ENCODE measurements at places on chromosomes 2 and 18.

GRCh38 chr2:99939135-99939534 is 203.3 kb downstream of the AFF3 start:
- H3K27me3 ChIP-seq, result no peaks in the 10 kb centered on the region
- no peak overlapping the region for H3K27ac ChIP-seq
- DNase-seq, result peak; percentile 5

DNA sequence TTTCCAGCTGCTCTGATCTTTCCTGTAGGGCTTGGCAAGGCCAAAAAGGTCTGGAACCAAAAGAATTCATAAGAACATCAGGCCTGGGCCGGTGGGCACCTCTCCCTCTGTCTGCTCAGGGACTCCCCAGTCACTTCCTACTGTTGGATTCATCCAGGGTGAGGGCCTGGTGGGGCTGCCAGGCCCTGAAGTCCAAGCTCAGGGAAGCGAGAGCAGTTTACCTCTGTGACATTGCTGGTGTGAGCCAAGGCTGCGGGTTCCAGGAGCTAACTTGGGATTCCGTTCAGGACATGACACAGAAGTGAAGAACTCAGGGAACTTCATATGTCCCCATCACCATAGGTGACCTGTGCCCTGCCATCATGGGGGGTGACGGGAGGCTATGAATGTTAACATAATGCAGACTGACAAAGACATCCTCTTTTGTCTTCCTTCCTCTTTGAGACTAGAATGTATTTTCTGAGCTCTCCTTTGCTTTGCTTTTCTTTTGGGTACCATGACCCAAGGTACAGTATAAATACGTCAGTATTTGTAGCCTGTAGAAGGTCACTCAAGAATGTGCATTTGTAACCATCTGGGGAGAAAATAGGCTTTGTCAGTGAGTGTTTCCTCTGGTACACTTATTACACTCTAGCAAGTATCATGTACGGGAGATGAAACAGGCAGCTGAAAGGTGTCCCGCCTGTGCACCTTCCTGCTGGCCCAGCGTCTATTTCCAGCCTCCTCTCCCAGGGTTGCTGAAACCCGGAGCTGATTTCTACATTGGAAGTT is 130.5 kb upstream of the SLC1A4 start:
- H3K4me3 ChIP-seq, result no peak overlapping the region
- DNase-seq, result no peak
- H3K36me3 ChIP-seq, result no peaks in the 10 kb centered on the region
- H3K4me1 ChIP-seq, result peaks cover 11% of the 10 kb centered on the region

DNA sequence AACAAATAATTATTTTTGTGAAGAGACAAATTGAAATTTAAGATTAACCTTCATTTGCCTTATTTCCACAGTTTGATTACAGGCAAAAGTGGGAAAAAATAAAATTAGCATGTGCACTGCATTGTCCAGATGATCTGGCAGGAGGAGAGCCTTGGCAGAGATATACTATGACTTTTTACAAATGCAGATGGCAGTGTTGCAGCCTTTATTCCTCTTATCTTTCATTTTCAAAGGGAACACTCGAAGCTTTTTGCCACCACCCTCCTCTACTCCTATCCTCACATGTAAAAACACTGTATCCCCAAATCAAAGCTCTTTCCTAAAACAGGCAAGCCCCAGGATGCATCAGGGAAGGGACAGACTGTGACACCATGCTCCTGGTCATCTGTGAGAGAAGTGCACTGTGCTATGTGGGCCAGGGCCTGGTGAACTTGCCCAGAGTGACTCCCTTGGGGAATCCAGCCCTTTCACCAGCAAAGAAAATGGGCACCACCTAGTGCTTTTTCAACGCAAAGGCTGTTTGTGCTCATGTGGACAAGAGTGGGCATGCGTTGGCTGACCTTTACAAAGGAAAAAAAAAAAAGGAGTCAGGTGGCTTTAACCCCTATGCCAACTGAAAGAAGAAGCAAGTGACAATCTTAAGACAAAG is 74.7 kb upstream of the ETAA1 start:
- peaks cover 6% of the 10 kb centered on the region for H3K4me1 ChIP-seq
- DNase-seq, result peak; percentile 76
- H3K27me3 ChIP-seq, result no peaks in the 10 kb centered on the region
- H3K27ac ChIP-seq, result peak overlapping the region; percentile 57

DNA sequence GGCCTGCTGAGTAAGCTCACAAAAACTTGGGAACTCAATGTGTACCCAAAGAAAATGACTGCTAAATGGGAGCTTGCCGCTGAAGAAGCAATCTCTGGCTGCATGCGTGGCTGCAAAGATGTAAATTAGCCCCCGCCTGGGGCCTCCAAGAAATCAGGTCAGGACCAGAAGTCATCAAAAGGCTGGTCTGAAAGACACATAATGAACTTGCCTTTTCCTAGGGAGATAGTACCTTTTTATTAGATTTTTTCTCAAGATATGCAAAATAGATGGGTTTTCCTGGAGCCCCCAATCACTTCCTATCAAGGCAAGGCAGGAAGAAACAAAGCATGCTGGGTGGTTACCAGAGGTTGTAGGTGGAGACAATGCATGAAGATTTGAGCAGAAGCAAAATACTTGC is 38.9 kb downstream of the PDCL3 start:
- no peak overlapping the region for H3K4me3 ChIP-seq
- DNase-seq, result no peak
- no peak overlapping the region for H3K27ac ChIP-seq
- H3K27me3 ChIP-seq, result no peaks in the 10 kb centered on the region
- H3K4me1 ChIP-seq, result no peaks in the 10 kb centered on the region

DNA sequence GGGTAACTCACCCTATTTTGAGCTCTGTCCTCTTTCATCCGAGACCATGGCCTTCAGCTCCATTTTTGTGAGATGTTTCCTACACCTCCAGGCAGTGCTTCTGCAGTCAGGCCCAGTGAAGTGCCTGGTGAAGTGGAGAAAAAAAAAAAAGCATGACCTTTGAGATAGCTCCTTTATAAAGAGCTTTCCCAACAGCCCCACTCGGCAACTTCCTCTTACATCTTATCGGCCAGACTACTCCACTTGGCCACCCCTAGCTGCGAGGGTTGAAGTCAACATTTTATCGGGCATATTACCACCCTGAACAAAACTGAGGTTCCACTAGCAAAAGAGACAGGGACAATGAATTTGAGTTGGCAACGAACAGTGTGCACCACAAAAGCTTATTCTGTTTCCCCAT is 124.8 kb upstream of the RNF152 start:
- no peaks in the 10 kb centered on the region for H3K4me1 ChIP-seq
- no peak overlapping the region for H3K27ac ChIP-seq
- H3K36me3 ChIP-seq, result no peaks in the 10 kb centered on the region
- no peak overlapping the region for H3K4me3 ChIP-seq
- no peaks in the 10 kb centered on the region for H3K27me3 ChIP-seq
- DNase-seq, result no peak

GRCh38 chr2:120465989-120466703 is 120.2 kb downstream of the INHBB start:
- no peak overlapping the region for H3K27ac ChIP-seq
- H3K4me3 ChIP-seq, result no peak overlapping the region
- H3K4me1 ChIP-seq, result peaks cover 21% of the 10 kb centered on the region

DNA sequence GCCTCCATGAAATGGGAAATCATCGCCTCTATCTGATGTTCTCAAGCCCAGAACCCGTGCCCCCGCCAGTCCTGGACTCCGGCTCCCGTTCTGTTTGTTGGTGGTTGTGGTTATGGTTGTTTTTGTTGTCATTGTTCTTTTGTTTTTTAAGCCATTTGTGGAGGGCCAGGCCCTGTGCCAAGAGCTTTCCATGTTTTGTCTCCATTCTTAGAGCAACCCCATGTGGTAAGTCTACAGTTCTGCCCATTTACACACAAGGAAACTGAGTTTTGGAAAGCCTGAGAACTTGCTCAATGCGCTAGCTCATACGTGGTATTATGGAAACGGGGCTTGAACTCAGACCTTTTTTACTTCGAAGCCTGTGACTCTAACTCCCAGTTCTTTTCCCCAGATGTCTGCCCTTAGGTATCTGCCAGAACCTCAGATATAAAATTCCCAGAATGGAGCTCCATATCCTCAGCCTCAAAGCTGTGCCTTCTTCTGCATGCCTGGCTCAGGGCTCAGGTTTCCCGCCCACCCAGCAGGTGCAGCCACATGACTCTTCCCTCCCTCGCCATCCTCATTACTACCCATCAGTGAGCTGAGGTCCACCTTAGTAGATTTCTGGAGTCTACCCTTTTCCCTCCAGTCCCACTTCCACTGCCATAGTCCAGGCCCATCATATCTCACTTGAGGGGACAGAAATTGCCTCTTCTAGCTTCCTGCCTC is 194.1 kb downstream of the KLHL29 start:
- H3K4me1 ChIP-seq, result no peaks in the 10 kb centered on the region
- no peaks in the 10 kb centered on the region for H3K27me3 ChIP-seq
- H3K36me3 ChIP-seq, result peaks cover 6% of the 10 kb centered on the region
- H3K27ac ChIP-seq, result no peak overlapping the region
- no peak for DNase-seq

- no peak overlapping the region for H3K4me3 ChIP-seq
- no peak for DNase-seq
- peaks cover 29% of the 10 kb centered on the region for H3K4me1 ChIP-seq
- H3K27me3 ChIP-seq, result no peaks in the 10 kb centered on the region
- H3K36me3 ChIP-seq, result peaks cover 31% of the 10 kb centered on the region
Observed at GRCh38 chr2:238869293-238870124, 21.6 kb downstream of the TWIST2 start.

GRCh38 chr2:105834931-105835330 is 90.2 kb downstream of the NCK2 start:
- H3K27ac ChIP-seq, result no peak overlapping the region
- DNase-seq, result no peak
- no peaks in the 10 kb centered on the region for H3K4me1 ChIP-seq
- no peaks in the 10 kb centered on the region for H3K27me3 ChIP-seq
- no peak overlapping the region for H3K4me3 ChIP-seq
- no peaks in the 10 kb centered on the region for H3K36me3 ChIP-seq

DNA sequence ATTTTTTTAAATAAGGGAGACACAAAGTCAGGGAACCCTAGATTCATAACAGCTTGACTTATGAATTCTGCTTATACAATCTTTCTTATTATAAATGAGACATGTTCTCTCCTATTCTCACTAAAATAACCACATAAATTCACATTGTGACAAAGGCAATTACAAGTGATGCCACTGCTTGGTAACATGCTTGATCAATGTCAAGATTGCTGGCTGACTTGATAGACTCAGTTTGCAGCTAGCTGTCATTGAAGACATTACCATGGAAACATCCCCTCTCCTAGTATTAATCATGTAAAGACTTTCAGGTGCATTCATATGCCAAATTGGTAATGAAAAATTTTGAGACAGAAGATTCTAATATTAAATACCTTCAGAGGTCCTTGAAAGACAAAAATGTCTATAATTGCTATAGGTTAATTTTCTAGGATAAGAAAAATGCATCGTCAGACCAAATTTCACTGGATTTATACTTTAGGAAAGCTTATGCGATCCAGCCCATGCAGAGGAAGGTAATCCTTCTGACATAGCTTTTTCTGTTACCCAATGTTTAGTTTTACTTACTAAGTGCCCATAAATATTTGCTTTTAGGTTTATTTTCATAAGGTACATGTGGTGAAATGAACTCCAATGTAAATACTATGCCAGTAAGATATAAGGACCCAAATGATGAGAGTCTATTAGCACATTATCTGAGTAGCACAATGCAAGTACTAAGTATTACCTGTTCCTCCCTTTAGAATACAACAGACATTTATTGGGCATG is 32.6 kb upstream of the ENOSF1 start:
- DNase-seq, result no peak
- H3K4me1 ChIP-seq, result peaks cover 5% of the 10 kb centered on the region
- H3K27ac ChIP-seq, result no peak overlapping the region
- H3K4me3 ChIP-seq, result no peak overlapping the region

DNA sequence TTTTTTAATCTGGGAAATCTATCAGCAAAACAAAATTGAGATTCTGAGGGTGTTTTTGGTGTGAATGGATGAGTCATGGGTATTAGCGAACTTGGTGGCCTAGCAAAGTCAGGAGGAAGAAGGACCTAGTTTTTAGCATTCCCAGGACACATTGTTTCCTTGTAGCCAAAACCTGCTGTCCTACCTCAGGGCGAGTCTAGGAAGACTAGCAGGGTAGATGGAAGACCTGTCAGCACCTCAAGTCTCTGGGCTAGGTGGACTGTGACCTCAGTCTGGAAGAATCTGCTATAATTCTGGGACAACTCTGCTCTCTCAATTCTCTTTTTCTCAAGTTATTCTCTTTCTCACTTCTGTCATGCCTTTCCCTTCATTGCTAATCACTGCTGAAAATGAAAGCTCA is 1399.3 kb upstream of the LRRTM1 start:
- no peak overlapping the region for H3K27ac ChIP-seq
- peaks cover 9% of the 10 kb centered on the region for H3K4me1 ChIP-seq
- no peak overlapping the region for H3K4me3 ChIP-seq
- no peaks in the 10 kb centered on the region for H3K27me3 ChIP-seq
- DNase-seq, result no peak

- no peak overlapping the region for H3K4me3 ChIP-seq
- H3K4me1 ChIP-seq, result peaks cover 7% of the 10 kb centered on the region
- H3K27ac ChIP-seq, result peak overlapping the region; percentile 78
- H3K36me3 ChIP-seq, result peaks cover under 1% of the 10 kb centered on the region
- peaks cover 20% of the 10 kb centered on the region for H3K27me3 ChIP-seq
Observed at GRCh38 chr2:239881561-239882320, 143.4 kb downstream of the NDUFA10 start.

- peaks cover 27% of the 10 kb centered on the region for H3K4me1 ChIP-seq
- H3K4me3 ChIP-seq, result no peak overlapping the region
- no peak overlapping the region for H3K27ac ChIP-seq
- peaks cover 10% of the 10 kb centered on the region for H3K36me3 ChIP-seq
- H3K27me3 ChIP-seq, result no peaks in the 10 kb centered on the region
Observed at GRCh38 chr2:23826040-23826439, 100.9 kb downstream of the ATAD2B start.

DNA sequence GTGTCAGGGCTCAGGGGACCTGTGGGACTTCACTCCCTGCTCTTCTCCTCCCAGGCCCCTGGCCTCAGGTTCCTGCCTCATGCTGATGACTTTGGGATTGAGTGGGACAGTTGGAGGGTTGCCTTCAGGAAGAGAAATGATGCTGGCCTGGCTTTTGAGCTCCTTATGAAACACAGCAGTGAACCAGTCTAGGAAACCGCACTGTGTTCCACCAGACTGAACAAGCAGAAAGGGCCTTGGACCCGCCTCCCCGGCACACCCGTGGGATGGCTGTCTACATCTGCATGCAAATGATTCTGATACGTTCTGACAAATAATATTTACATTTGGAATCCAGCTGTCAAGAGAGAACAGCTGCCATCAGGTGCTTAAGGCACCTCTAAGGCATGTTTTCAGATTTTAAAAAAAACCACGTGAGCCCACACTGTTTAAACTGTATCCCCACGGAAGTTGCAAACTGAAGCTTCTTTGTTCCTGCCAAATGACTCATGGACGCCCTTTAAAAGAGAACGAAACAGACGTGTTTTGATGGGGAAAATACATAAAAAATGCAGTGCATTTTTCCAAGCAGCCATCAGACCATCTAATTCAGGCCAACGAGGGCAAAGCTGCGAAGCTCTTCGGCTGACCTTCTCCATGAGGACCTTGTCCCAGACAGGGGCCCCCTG is 27.6 kb upstream of the ASAP2 start:
- peaks cover 7% of the 10 kb centered on the region for H3K36me3 ChIP-seq
- peaks cover 44% of the 10 kb centered on the region for H3K4me1 ChIP-seq
- peak overlapping the region; percentile 88 for H3K27ac ChIP-seq
- no peaks in the 10 kb centered on the region for H3K27me3 ChIP-seq

- H3K36me3 ChIP-seq, result no peaks in the 10 kb centered on the region
- DNase-seq, result peak; percentile 45
- H3K4me3 ChIP-seq, result no peak overlapping the region
- H3K27me3 ChIP-seq, result no peaks in the 10 kb centered on the region
Observed at GRCh38 chr2:118119158-118119727, 31.0 kb downstream of the INSIG2 start.
